ENCODE measurements at places on chromosomes 5 and 9. TPM values are rescaled to one million over a fixed set of nuclear protein-coding genes. Genes with fewer than 3 reads are reported as not detected.

DNA sequence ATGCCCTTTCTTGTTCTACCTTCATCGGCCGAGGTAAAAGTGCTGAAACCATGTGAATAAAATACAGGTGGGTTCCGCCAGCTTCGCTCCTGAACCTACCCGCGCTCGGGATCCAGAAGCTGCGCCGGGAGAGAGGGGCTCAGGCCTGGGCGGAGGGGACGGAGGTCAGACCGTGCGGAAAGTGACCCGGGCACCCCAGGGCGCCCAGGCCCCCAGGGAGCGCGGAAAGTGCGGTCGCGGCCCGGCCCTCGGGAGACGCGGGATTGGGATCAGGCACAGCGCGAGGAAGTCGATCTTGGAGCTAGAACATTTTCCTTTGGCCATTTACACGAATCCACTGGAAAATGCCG, 329 bp downstream of the SYK start:
- DNase-seq: no peak

Gene PRR16
- total RNA-seq: 1.1 TPM

- DNase-seq: no peak
These were observed 70.7 kb downstream of the SUSD1 start for GRCh38 chr9:112104401-112104800.

DNA sequence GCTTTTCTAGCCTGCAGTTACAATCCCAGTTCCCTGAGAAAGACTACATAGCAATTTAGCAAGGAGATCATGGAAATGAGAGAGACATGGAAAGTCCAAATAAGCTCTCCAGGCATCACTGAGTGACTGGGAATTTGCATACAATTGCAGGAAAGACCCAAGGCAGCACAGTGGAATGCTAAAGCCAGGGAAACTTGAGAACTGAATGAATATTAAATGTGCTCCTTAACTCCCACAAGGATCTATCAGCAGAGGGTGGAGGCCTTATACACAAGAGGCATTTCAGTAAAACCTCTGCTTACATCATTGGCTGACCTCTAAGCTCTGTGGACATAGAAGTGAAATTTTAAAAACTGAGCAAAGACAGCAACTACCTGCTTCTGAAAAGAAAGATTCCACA, 355.6 kb upstream of the DAB2 start:
- DNase-seq: no peak

DNA sequence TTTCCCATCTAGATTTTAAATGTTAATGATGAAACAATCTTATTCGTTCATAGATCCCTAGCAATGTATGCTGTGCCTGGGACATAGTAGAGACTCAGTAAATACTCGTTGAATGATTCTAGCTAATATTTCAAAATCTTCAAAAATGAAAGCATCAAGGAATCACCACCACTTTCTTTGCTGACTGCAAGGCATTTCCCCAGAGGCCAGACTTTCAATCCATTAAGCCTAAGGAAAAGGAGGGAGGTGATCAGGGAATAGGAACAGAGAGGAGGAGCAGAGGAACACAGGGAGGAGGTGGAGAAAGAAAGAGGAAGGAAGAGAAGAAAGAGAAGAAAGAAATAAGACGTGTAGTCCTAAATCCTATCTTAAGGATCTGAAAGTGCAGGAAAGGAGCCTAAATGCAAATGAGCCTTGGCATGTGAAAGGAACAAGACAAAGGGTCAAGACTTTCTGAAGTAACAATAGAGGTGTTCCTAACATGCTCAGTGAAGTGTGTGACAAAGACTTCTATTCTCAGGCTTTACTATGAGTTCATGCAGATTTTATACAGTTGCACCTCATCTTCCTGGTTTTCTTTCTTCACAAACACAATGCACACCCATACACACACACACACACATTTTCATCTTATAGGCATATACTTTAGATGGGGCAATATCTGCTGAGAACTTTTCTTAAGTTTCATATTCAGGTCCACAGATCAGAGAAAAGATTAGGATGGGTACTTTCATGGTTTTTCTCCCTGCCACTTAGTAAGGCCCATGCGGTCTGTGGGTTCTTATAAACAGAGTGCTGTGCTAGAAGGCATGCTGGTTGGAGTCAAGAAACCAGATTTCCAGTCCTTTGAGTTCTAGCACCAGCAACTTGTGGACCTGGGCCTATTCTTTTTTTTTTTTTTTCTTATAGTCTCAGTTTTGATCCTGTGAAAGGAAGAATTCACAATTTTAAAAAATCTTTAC, 512.2 kb upstream of the TNC start:
- DNase-seq: no peak

Gene CDX1
- not detected for total RNA-seq

- no peak for DNase-seq
These were observed 1.4 kb downstream of the GNAQ start for GRCh38 chr9:78030296-78030552.

- no peak for DNase-seq
These were observed 147.5 kb downstream of the LURAP1L start for GRCh38 chr9:12922224-12922866.

Gene RPP25L
- 20.3 TPM for total RNA-seq

Gene TAF11L4
- not detected for total RNA-seq

- no peak for DNase-seq
These were observed 200.7 kb upstream of the CDH12 start for GRCh38 chr5:23053846-23054245.

- no peak for DNase-seq
These were observed 34.8 kb downstream of the SECISBP2 start for GRCh38 chr9:89352874-89353649.

- DNase-seq: no peak
These were observed 612.1 kb downstream of the PTPRD start for GRCh38 chr9:10000669-10001068.

GRCh38 chr5:150195736-150196485, 6.0 kb downstream of the SLC6A7 start:
- no peak for DNase-seq

Gene ARSI
- 5.4 TPM for total RNA-seq

Gene GLRA1
- total RNA-seq: not detected

GRCh38 chr5:142654578-142655058, 31.3 kb downstream of the FGF1 start:
- DNase-seq: no peak

GRCh38 chr5:138102454-138103318, 18.9 kb downstream of the WNT8A start:
- DNase-seq: no peak

Gene KIF24
- 1.4 TPM for total RNA-seq

- DNase-seq: no peak
These were observed 72.3 kb downstream of the RAPGEF1 start for GRCh38 chr9:131667576-131667975.

DNA sequence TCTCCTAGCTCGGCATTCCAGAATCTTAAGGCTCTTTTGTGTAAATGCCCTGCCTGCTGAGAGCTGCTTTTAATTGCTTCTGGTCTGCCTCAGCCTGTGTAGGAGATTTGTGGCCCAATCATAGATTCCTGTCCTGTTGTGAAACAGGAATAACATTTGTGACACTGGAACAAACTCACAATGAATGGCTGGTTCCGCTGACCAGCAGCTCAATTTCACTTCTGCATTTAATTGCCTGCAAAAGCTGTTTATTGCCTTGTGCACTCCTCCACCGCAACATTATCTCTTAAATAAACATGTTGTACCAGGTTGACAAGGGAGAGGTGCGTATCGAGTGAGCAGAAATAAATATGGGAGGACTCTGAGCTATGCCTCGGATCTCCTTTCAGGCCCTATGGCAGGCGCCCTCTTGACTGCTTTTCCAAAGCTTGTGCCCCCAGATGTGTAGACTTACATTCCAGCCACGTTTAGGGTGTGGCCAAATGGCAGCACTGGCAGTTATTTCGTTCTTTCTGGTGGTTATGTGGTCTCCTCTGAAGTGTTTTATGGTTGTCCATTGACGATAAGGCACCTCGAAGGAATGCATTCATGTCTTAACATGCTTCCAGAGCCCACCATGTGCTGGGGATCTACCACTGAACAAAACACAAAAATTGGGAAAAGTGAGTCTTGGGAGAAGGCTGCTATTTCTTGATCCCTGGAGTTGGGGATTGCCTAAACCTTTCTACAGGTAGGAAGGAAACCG, 58.1 kb downstream of the DMRT1 start:
- DNase-seq: no peak

GRCh38 chr9:110049699-110050450, 158.1 kb downstream of the C9orf152 start:
- DNase-seq: no peak

GRCh38 chr5:108543486-108543885, 161.6 kb upstream of the FBXL17 start:
- DNase-seq: no peak

GRCh38 chr5:143142596-143143435, 260.7 kb downstream of the NR3C1 start:
- no peak for DNase-seq

All from suprapubic skin (tissue), 4 donors.